Gastroesophageal sphincter (tissue), 4 donors: ENCODE measurements at places on chromosomes 13 and 19. TPM values are rescaled to one million over a fixed set of nuclear protein-coding genes. Genes with fewer than 3 reads are reported as not detected.

Gene TSSK6
- 1.0 TPM for total RNA-seq

Gene CYP2A7
- not detected for total RNA-seq

Gene RGL3
- 0.25 TPM for total RNA-seq

Gene DAPK3
- total RNA-seq, result 192 TPM

Gene PGLYRP2
- not detected for total RNA-seq

Gene LILRB3
- total RNA-seq, result 6.8 TPM

Gene ZSWIM4
- total RNA-seq, result 4.3 TPM

Gene ATP12A
- total RNA-seq, result 0.22 TPM

Gene ZNF497
- total RNA-seq, result 1.8 TPM

Gene MEDAG
- 38.7 TPM for total RNA-seq

Gene KIR2DL4
- not detected for total RNA-seq

Gene REEP6
- total RNA-seq, result not detected

DNA sequence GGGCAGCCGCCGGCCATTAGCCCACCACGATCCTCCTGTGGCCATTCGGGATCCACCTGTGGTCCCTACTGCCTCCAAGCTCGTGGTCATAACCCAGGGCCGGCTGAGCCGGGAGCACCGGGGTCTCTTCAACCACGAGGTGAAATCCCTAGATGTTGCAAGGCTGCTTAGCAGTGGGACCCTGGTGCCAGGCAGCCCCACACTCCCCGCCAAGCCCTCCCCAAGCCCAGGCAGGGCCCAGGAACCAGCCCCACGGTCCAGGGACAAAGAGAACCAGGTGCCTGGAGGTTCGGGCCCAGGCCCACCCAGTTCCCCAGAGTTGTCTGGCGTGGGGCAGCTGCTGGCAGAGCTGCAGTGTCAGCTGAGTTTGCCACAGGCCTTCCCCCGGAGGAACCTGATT lies 3.4 kb upstream of the TMEM145 start:
- ATAC-seq, result no peak

- ATAC-seq, result no peak
Observed at GRCh38 chr13:111939666-111940278, 127.2 kb upstream of the SOX1 start.

GRCh38 chr13:99966064-99966805 lies 5.3 kb downstream of the ZIC5 start:
- no peak for ATAC-seq

DNA sequence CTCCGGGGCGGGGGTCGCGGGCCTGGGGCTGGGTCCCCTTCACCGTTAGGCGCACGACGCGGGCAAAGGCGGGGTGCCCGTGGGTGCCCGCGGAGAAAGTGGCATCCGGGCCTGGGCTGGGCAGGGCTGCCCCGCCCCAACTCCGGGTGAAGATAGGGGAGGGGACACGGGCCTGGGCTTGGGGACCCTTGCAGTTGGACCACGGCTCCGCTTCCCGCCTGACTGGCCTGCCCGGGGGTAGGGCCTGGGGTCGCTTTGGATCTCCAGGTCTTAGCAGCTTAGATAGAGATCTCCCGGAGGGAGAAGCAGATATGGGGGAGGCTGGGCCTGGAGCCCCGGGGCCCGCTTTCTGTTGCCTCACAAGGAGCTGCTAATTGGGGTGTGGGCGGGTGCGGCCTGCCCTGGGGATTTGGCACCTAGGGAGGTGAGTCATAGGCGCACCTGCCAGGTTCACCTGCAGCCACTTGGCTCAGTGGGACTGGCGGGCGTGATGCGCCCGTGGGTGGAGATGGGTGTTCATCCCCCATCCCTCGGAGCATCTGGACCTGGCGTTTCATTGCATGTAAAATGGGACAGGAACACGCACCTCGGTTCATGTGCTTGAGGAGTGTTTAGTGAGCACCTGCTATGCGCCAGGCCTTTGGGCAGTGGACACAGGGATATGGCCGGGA lies 585 bp downstream of the MAP1S start:
- no peak for ATAC-seq

- ATAC-seq, result no peak
Observed at GRCh38 chr13:98892821-98893220, 85.0 kb downstream of the DOCK9 start.

GRCh38 chr13:80962855-80963254 lies 621.9 kb upstream of the SPRY2 start:
- ATAC-seq, result no peak

DNA sequence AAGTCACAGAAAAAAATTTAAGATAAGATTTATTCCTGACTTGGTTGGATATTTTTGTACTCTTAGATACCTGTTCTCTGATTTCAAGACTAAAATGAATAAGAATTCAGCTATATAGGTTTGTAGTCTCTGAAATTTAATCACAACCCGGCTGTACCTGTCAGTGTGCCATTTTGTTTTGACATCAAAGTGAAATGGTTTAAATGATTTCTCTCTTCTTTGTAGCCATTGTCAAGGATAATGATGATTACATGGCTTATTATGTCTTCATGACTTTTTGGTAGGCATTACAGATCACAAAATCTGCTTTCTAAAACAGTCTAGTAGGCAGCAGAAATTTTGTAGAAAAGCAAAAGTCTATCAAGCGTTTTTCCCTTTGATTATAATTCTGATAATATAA lies 72.5 kb downstream of the PCDH17 start:
- no peak for ATAC-seq

- no peak for ATAC-seq
Observed at GRCh38 chr19:48614436-48615230, at the start of gene FAM83E. Gene FAM83E, minus strand, starts transcription at chr19:48615076. Its CDS starts 1,704 bp downstream, at chr19:48613372.

DNA sequence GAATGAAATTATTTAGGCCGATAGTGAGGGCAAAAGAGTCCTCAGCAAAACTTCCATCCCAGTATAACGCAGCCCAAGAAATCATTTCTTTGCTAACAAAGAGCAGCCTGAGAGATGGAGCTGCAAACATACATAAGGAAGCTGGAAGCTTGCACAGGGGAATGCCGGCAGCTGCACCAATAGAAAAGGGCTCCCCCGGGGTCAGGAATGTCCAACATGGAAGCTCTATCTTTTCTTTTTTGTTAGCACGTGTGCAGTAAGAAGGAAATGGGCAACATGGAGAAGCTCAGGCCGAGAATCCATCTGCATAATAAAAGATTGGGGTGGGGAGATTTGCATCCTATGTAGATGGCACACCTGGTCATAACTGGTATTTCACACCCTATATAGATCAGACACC lies 1363.5 kb upstream of the PCDH20 start:
- ATAC-seq, result no peak

DNA sequence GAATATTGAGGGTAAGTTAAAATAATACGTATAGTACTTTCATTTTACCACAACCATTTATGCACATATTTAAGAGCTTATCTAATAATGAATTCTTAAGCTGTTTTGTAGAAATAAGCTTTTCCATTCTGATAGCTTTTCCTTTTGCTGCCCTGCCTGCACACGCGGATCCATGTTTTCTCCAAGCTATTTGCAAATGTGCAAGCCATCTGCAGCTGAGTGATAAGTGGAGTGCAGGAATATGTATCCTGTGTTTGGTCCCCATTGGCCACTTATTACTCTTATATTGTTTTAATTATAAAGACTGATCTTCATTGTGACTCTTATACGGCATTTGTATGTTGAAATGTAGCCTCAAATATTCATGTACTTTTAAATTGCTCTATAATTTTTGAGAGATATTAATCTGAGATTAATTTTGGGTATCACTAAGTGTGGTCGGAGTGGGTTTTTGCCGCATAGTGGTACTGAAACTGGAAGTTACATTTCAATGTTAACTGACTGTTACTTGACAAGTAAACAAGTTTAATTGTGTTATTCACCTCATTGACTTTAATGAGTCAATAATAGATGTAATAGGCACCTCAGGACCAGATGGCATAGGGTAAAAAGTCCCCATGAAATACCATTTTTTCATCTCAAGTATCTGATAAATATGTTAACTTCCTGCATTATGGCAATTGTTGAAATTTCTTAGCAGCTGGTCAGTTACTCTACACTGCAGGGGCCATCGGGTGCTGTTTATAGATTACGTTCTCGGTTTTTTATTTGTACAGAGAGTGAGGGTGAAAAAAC lies 1567.4 kb downstream of the EFNB2 start:
- ATAC-seq, result no peak

- ATAC-seq, result no peak
Observed at GRCh38 chr13:79128158-79128557, 277.9 kb downstream of the RBM26 start.

DNA sequence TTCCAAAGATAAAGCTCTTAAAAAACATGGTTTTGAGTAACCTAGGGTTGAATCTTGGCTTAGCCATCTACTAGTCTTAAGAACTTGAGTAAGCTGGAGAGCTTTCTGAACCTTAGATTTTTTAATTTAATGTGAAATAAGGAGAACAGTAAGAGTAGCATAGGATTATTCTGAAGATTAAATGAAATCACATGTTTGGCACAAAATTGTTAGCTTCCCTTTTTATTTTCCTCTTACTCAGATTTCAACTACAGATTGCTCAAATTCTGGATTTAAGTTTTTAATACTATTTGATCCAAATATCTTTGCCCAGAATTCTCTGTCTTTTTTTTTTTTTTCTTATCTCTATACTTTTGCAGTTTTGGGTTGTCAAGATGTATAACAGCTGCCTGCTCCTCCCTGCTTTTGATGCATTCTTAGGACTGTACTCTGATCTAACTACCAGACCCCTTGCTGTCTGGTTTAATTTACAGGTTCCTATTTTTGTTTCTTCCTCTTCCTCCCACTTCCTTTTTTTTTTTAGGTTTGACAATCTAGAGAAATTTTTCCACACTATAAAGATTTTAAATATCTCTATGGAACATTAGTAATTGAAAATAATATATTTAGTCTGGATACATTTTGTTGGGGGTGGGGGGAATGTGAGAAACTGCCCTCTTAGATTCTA lies 12.3 kb downstream of the POMP start:
- ATAC-seq, result no peak

- ATAC-seq, result no peak
Observed at GRCh38 chr13:24360106-24360505, 50.7 kb downstream of the C1QTNF9 start.

GRCh38 chr19:14476673-14477401 lies 1.7 kb upstream of the PTGER1 start:
- peak; percentile 81 for ATAC-seq

GRCh38 chr19:27993619-27994570 lies 1219.1 kb downstream of the UQCRFS1 start:
- ATAC-seq, result no peak

DNA sequence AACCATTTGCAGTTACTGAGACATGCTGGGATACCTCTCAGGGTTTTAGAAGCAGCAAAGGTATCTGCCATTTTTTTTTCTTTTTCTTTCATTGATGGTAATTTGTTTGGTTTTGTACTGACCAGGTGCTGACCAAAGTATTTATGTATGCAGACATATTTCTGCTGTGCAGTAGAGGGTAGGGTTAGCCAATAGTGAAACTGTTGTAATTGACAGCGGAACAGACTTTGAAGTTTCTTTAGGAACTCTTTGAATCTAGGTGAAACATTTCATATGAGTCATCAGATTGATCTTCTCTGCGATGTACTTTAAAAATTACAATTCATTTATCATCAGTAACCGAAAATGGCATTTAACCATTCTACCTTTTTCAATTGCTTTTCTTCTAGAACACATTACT lies 63.0 kb downstream of the ITGBL1 start:
- ATAC-seq, result no peak
